MV-4-11 (cell line): ENCODE measurements at places on chromosomes 1 and 21.
A peak's percentile ranks its signal among the peaks of the same experiment; 100 is the strongest.

DNA sequence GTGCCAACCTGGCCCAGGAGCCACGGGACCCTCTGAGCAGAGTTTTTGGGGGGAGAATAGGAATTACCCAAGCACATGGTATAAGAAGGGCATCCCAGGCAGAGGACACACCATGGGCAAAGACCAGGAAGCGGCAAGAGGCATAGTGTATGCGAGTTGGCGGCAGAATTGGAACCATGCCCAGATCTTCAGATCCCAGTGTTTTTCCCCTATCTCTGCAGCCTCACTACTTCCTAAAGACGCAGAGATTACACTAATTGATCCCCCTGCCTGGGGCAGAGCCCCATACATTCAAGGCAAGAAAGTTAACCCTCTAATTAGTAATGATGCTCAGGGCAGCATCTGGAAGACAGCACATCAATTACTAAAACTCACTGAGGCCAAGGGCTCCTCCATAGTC is 48.2 kb downstream of the SYT2 start:
- no peak for DNase-seq

DNA sequence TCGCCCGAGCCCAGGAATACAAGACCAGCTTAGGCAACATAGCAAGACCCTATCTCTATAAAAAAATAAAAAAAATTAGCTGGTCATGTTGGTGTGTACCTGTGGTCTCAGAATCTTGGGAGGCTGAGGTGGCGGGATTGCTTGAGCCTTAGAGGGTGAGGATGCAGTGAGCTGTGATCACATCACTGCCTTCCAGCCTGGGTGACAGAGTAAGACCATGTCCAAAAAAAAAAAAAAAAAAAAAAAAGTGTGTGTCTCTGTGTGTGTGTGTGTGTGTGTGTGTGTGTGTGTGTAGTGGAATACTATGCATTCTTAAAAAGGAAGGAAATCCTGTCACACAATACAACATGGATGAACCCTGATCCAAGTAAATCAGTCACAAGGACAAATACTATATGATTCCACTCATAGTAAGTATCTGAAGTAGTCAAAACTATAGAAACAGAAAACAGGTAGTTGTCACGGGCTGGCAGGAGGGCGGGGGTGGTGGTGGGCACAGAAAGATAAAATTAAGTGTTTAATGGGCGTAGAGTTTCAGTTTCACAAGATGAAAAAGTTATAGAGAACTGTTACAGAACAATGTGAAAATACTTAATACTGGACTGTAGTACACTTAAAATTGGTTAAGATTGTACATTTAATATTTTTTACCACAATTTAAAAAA is 47.8 kb downstream of the SELENOF start:
- DNase-seq: no peak

- DNase-seq: no peak
Observed at GRCh38 chr1:114011796-114012195, 32.5 kb downstream of the OLFML3 start.

GRCh38 chr1:167496797-167497619 is 21.3 kb downstream of the CD247 start:
- peak; percentile 14 for DNase-seq

DNA sequence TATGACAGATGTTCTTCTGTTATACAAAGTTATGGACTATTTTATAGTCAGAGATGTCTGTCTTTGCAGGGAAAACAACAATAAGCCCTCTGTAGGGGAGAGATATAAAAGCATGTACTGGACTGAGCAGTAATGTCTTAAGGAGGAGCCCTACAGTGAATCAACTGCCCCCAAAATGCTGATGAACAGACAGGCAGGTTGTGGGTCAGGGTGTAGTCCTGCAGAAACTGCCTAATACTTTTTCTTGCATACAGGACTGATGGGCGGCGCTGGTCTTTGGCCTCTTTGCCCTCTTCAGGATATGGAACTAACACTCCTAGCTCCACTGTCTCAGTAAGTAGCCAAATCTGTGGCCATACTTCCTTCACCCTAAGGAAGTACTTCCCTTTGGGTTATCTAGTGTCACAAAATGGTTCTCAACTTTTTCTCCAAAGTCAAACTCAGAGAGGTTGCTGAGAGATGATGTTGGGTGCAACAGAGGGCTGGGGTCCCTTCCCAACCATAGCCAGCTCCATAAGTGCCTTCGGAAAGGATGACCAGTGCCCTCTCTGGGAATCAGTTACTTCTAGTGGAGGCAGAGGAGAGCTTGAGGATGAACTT is 129.8 kb downstream of the PIK3R3 start:
- DNase-seq: no peak

- no peak for DNase-seq
Observed at GRCh38 chr1:67226688-67227087, 60.4 kb downstream of the IL23R start.

- DNase-seq: no peak
Observed at GRCh38 chr1:33805988-33806387, 57.9 kb upstream of the HMGB4 start.

DNA sequence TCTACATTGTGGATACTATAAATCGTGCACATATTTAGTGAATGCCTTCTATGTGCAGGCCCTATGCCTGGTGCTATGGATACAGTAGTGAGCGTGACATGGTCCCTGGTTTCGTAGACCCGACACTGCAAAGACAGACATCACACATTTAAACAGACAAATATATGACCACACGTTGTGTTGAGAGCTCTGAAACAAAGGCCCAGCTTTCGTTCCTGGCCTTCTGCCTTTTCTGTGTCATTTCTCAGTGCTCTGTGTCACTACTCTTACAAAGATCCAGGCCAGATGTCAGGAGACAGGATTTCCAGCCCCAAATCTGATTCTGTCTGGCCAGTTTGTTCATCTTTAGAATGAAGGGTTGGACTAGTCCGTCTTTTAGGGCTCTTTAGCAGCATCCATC is 19.3 kb upstream of the TRABD2B start:
- DNase-seq: no peak

DNA sequence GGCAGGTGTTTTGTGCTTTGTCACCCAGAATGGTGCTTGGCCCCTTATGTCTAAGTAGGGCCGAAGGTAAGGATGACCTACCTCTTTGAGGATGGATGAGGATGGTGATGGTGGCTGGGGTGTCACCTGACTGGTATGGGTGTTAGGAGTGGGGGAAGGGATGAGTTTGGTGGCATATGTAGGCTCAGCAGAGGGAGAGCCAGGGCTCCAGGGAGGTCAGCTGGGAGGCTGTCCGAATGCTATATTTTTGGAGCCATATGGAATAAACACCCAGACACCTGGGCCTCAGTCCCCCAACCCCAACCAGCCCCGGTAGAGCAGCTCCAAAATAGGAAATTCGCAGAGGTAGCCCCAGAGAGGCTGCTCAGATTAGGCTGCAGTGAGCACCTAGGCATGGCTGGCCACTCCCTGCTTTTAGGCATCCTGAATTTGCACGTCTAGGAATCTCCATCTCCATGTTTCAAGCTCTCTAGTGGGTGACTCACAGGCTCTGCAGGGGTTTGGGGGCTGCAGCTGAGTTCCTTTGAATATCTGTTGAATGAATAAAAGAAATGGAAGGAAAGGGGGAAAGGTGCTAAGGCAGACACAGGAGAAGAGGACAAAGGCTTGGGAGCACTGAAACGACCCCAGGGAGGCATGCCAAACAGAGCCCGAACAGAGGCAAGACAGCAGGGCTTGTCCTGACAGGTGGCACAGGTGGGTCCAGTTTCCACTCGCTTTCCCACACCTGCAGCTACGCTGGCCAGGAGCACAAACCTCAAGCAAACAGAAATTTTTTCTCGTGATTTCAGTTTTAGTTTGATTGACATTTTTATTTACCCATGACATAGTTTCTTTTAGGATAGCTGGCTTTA is 135.3 kb upstream of the EDN2 start:
- DNase-seq: no peak

GRCh38 chr1:53979712-53980450 is 33.7 kb downstream of the LRRC42 start:
- peak; percentile 63 for DNase-seq

- DNase-seq: peak; percentile 21
Observed at GRCh38 chr1:65948609-65949229, 156.0 kb downstream of the PDE4B start.

- no peak for DNase-seq
Observed at GRCh38 chr1:44174630-44175029, 33.2 kb upstream of the KLF18 start.

- peak; percentile 65 for DNase-seq
Observed at GRCh38 chr1:243447347-243447746, 191.5 kb downstream of the SDCCAG8 start.

DNA sequence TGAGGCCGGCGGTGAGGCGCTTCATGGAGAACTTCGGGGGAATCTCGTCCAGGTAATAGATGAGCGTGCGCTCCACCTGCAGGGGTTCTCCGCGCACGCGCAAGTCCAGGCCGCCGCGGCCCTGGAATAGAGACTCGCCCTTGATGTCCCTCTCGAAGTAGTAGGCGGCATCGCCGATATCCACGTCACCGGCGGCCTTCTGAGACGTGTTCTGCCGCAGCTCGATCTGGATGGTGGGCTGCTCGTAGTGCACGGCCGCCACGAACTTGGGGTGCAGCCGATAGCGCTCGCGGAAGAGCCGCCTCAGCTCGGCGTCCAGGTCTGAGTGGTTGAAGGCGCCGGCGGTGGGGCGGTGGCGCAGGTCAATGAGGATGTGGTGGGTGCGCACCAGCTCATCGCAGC is 726 bp downstream of the TACSTD2 start:
- DNase-seq: no peak

DNA sequence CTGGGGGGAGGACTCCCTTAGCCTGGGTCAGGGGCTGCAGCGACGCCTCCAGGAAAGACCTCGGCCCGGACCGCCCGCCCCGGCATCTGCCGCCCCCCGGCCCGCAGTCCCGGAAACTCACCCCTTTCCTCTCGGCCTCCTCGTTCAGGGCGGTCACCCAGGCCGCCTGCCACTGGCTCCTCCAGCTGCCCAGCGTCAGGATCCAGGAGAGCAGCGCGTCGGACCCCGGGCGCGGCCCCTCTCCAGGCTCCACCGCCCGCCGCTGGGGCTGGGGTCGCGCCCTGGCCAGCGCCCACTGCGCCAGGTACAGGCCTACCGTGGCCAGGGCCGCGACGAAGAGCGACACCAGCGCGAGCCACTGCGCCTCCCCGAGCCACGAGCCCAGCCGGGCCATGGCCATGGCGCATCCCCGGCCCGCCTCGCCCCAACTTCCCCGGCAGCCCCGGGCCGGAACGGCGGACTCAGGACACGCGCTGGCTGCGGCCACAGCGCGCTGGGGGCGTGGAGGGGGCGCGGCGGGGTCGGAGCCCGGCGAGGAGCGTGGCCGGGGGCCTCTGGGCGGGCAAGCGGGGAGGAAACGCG is 478 bp downstream of the C2CD2 start:
- DNase-seq: no peak

GRCh38 chr21:45618287-45618686 is 25.2 kb upstream of the PCBP3 start:
- peak; percentile 86 for DNase-seq

DNA sequence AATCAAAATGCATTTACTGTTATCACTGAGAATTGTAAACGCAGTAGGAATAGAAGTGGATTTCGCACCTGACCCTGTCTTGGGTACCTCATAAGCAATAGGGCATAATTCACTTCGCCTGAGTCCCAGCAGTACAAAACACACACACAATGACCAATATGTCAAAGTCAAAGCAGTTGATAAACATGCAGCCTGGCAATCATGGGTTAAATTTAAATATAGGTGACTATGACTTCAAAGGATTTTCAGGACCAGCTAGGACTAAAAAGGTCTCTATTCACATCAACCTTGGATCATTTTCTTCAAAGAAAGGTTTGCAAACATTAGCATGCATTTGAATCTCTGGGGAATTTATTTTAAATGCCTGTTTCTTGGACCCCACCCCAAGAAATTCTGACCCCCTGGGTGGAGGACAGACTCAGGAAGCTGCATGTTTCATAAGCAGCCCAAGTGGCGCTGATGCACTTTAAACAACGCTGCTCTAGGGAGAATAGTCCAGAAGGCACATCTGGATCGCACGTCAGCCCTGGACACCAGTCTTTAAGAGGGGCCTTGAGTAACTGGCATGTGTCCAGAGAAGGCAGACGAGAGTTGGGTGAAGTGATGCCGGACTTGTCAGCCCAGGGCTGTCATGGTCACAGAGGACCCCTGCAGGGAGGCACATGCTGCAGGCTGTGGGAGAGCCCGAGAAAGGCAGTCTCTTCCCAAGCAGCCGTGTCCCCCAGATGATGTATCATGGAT is 55.7 kb upstream of the EFHD2 start:
- DNase-seq: no peak

GRCh38 chr1:47712596-47713299 is 274.9 kb downstream of the FOXD2 start:
- no peak for DNase-seq

GRCh38 chr1:167673265-167673664 is 43.2 kb downstream of the RCSD1 start:
- DNase-seq: no peak

GRCh38 chr1:45326627-45327623 is at the start of gene HPDL:
HPDL (plus strand) TSS chr1:45326895; CDS start chr1:45327149, 254 bp downstream.
- DNase-seq: peak; percentile 63

DNA sequence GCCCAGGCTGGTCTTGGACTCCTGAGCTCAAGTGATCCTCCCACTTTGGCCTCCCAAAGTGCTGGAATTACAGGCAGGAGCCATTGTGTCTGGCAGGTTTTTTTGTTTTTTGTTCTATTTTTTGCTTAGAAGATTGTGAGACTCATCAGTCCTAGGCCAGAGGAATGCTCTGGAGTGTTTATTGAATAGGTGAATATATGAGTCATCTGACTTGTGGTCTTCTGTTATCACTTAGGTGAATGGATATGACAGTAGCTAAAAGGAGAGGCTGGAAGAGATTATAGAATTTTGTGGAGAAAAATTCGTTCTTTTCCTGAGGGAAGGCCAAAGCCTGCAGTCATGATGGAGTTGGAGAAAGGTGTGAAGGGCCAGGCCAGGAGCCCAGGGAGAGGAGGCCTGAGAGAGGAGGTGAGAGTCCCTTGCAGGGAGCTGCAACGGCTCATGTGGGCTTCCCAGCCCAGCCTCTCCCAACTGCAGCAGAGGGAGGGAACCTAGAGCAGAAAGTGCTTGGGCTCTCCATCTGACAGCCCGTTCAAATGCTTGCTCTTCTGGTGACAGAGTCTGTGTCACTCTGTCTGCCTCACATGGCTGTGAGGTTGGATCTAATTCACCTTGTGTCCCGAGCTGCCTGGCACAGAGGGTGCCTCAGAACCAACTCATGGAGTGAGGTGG is 31.6 kb upstream of the ACOT11 start:
- no peak for DNase-seq

DNA sequence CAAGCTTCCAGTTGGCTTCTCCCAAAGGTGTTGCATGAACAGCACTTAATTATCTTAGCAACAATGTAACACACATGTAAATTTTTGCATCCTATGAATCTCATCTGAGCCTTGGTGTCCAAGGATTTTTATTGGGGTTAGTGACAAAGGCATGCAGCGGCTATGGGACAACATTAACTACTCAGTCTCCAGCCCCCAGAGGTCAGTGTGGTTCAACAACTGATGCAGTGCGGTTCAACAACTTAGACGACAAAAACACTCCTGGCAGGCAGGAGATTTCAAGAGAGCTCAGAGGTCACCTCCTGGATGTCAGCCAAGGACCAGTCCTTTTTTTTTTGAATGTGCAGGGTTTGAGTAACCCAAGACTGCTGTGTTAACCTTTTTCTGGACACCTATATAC is 77.5 kb upstream of the HMCN1 start:
- no peak for DNase-seq
